Mucosa of gallbladder (tissue), 1 donor: ENCODE measurements at places on chromosomes 1 and 21. TPM values are rescaled to one million over a fixed set of nuclear protein-coding genes. Genes with fewer than 3 reads are reported as not detected.
A peak's percentile ranks its signal among the peaks of the same experiment; 100 is the strongest.

GRCh38 chr1:177282976-177283375 lies 112.2 kb downstream of the BRINP2 start:
- DNase-seq = no peak

DNA sequence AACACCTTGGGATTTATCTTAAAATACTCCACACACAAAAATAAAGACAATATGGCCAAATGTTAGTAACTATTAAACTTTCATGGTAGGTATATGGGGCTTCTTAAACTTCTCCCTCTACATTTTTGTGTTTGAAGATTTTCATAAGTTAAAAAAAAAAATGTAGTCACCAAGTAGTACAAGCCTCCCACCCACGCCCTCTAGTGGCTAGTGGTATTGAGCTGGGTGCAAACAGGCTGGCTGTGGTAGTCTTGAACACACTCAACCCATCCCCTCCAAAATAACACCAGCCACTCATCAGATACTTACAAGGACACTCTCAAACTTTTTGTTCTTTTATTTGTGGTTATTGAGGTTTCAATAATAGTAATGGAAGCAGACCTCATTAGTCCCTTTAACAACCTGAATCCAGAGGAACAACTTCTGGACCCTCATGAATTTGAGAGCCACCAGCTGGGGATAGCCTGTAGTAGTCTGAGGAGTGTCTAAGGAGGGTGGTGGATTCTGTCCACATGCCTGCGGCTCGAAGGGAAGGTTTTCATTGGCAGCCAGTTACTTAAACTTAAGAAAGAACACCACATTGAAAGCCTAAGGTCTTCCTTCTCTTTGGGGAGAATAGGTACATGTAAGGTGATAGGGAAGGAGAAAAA lies 15.6 kb downstream of the RD3 start:
- DNase-seq = peak; percentile 72

MMEL1 gene
- total RNA-seq = 22.9 TPM

GRCh38 chr1:71676979-71677925 lies 596.4 kb upstream of the ZRANB2 start:
- DNase-seq = no peak

CELSR2 gene
- total RNA-seq = 20.9 TPM
